HCT116 (cell line): ENCODE measurements at places on chromosomes 2 and 18.

DNA sequence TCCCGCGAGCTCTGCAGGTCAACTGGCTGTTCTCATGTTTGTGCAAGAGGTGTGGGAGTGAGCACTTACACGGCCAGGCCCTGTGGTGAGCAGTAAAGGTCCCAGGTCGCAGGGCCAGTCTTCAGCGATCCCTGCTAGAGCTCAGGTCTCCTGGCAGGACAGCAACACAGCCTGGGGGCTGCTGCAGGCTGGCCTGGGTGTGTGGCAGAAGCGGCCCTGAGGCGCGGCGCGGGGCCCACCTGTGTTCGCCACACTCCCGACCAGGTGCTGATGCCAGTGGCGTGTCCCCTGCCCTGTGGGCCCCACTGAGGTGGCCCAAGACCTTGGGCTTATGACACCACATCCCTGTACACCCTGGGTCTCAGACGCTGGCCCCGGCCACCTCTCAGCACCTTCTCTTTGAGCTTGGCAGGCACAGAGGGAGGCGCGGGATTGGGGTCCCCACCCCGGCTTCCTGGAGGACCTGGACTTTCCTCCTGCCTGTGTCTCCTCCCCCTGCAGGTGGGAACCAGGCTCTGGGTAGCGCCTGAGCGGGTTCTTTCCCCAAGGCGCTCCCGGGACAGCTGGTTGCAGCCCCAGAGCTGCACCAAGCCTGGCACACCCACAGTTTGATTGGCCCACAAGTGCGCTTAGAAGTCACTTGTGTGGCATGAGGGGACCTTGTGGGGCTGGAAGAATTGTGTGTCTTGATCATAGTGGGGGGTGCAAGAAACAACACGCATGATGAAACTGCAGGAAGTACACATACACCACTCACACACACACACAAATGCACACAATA, 59.2 kb downstream of the TWIST2 start:
- no peak for DNase-seq

GRCh38 chr2:217469203-217469810, 533.5 kb downstream of the TNS1 start:
- DNase-seq, result no peak

DNA sequence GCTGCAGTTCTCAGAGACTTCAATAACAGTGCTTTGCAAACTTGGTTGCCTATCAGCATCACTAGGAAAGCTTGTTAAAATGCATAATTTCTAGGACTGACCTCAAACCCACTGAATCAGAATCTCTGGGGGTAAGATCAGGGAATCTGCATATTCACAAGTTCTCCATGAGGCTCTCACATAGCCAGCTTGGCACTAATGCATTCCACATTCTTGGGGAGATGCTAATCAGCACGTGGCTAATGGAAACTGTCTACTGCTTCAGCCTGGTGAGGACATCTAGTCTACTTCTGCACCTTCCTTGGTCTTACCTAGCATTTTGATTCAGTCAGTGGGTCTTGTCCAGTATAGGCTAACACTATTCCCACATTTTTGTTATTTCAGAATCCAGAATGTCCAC, 56.3 kb downstream of the RBKS start:
- DNase-seq, result no peak

GRCh38 chr18:74995419-74995736, 213.6 kb downstream of the PTGR3 start:
- DNase-seq, result no peak

GRCh38 chr2:237295889-237296480, 118.0 kb downstream of the COL6A3 start:
- no peak for DNase-seq

- DNase-seq, result no peak
These were observed 57.5 kb downstream of the MIB1 start for GRCh38 chr18:21798126-21798525.

DNA sequence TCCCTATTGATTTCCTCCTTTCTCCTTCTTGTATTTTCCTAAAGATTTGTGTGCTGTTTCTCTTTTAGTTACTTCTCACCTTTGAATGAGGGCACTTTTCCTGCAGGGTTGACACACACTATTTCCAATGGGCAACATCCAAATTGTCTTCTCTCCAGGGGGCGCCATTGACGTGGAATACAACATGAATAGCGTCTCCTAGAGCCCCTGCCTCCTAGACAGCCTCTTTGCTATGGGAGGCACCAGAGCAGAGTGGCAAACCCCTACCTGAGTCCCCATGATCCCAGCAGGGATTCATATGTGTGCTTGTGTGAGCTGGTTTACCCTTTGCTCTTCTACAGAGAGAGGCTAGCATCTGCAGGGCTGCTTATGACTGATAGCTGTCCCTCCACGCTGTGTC, 61.3 kb upstream of the ITSN2 start:
- DNase-seq, result peak; percentile 48

GRCh38 chr2:198659096-198659870, 798.5 kb downstream of the SATB2 start:
- DNase-seq, result no peak

DNA sequence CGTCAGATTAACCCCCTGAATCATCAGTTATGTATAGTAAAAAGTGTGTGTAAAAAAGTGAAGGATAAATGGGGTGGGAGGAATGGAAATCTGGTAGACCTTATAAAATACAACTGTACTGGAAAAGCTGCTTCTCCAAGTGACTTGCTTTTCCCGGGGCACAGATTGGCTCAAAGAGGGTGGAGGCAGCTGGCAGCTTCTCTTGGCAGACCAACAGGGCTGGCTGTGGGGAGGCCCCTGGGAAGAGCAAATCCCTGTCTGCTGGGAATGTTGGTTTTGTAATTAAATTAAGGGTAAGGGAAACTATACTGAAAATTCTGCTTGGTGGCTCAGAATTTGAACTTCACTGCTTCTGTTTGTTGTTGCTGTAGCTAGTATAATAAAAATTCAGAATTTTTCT, 154.2 kb upstream of the DLX2 start:
- DNase-seq, result no peak

GRCh38 chr2:27262379-27263286, at the start of gene SLC30A3:
TSS of gene SLC30A3 (minus strand) at chr2:27263047. CDS start at chr2:27262906, 141 bp downstream.
- DNase-seq, result peak; percentile 44

DNA sequence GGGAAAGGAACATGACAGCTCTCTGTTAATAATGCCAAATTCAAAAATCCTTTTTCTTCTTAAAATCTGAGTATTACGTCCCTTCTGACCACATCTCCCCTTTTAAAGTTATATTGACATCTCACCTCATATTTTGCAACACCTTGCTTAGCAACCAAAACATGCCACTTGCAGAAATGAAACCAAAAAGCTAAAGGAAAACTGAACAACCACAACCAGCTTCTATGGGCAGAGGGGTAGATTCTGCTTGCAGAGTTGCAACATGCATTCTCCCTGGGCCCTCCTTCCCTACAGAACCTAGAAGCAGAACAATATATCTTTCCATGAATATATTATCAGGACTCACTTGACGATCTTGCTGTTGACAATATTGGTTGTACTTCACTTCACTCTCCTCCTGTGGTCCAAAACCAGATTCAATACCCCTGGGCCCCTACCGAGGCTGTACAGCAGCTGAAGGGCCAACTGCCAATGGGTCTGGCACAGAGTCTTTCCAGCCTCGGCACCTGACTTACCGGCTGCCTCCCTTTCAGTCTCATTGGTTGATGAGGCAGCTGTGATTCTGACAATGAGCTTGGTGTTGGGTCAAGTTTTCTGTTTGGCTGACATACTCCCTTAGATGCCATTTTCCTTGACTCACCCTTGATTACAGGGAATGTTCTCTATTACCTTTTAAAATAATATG, 616.6 kb downstream of the ZEB2 start:
- DNase-seq, result no peak

GRCh38 chr2:186060744-186061440, 322.3 kb downstream of the FSIP2 start:
- no peak for DNase-seq

DNA sequence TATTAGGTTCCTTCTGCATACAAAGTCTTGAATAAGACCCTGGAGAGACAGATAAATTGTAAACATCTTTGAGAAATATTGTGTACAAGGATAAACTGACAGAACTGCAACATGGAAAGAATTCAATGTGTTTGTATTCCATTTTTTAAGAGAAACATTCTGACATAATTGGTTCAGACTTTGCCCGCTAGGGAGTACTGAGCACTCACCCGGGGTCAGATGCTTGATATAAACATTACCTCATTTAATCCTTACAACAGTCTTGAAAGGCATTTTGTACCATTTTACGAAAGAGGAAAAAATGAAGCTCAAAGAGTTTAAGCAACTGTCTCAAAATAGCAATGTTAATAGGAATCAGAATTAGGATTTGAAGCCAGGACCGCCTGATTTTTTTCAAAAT, 416.7 kb upstream of the CRIM1 start:
- DNase-seq, result no peak

DNA sequence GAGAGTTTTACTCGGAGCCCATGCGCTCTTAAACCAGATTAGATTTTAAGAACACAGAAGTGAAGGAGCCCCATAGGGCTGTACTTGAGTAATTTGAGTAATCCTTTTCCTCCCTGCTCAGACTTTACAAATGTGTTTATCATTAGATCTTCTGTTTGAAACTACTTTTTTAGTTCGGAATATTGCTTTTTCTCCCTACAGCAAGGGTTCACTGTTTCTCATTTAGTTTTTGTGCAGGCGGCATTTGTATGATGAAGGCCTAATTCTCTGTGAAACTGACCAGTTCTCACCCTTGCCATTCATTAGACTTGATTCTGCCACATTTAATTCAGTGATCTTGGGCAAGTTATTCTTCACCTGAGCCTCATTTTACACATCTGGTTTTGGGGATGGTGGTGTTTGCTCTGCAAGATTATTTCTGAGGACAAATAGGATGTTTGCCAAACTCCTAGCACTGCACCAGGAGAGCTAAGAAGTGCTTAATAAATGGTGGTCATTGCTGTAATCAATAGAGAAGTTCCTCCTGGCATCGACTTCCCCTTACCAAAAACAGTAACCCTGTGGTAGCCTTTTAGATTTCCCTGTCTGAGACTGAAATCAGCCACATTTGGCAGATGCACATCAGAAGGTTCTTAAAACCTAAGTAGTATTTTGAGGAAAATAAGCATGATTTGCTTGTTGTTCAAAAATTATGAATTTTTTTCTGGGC, 2.2 kb downstream of the B3GNT2 start:
- DNase-seq, result no peak

DNA sequence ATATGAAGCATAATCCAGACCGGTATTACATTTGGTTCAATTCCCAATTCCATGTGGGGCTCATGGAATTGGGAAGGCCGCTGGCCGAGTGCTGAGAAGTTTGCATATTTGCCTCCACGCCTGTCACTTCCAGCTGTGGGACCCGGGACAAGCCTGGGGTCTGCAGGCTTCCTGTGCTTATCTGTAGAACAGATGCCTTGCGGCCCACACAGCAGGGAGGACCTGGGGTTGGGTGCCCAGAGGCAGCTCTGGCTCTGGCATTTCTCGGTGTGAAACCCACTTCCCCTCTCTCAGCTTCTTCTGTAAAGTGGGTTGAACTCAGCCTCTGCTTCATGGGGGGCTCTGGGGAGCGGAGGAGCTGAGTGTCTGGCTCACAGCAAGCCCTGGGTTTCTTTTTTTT, 97.9 kb downstream of the SH3BP4 start:
- no peak for DNase-seq

GRCh38 chr2:191325651-191326365, 80.6 kb downstream of the MYO1B start:
- DNase-seq, result no peak

- DNase-seq, result no peak
These were observed 1104.9 kb upstream of the CELF4 start for GRCh38 chr18:38670486-38670885.

DNA sequence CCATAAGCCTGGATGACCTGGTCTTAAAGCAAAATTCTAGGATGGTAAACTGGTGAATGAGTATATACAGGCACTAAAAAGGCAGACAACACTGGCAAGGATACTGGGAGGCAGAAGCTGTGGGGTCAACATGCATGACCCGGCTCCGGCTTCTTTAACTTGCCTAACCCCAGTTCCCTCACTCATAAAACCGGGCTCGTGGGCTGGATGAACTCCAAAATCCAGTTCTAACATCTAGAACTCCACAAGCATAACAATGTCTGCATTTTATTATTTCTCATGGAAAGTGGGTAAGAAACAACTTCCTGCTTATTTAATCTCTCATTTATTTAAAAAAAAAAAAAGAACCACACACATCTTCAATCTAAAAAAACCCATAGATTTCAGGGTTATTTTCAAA, 57.3 kb downstream of the FARSB start:
- DNase-seq, result no peak

DNA sequence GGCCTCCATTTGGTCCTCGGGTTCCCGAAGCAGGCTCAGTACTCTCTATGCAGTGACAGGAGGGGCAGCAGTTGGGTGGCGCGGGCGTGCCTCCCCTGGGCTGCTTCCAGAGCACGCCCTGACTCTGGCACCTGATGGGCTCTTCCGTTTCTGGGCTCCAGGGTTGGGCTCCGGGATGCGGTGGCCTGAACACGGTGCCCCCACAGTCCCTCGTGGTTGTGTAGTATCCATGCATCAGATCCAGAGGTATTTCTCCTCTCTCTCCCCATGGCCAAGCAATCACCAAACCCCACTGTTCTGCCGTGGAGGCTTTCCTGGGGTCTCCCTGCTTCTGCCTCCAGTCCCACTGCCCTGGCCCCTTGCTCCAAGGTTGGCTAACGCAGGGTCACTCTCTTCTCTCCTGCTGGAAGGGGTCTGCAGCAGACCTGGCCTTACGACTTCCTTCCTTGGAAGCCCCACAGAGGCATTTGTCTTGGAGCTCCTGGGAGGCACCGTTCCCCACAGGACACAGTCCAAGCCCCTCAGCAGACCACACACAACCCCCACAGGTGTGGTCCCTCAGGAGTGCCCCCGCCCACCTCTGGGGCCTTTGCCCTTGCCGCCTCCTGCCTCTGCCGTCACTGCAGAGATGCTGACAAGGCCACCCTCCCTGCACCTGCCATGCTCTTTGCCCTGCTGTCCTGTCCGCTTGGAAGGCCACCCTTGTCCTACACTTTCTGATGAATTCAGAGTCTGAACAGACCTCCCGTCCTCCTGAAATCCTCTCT, 136.6 kb upstream of the ASB18 start:
- no peak for DNase-seq

DNA sequence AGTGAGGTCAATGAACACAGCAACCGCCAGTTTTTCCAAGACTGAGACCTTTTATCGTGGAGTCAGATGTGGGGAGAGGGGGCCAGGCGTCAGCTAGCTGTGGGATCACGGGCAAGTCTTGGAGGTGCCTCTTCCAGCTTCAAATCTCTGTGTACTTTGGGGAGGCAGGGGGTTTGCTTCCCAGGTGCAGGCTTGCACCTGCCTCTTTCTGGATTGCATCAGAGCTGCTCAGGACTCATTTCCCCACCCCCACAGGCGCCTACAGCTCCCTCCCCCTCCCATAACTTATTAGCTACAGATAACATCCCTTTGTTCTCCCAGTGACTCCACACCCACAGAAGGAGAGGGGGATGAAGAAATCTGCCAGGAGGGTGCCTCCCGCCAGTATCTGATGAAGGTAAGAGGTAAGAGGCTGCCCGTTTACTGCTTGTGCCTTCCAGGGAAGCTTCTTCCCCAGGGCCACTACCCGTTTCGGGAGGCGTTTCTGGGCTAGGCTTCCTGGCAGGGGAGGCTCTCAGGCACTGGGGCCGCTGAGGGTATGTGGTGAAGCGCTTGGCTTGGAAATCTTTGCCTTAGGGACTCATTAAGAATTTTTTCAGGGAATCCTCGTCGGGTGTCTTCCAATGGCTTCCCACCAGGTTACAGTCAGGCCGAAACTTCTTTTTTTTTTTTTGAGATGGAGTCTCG, 18.8 kb upstream of the MRPL33 start:
- no peak for DNase-seq
